ENCODE measurements at places on chromosomes 13 and 19.
A peak's percentile ranks its signal among the peaks of the same experiment; 100 is the strongest.

DNA sequence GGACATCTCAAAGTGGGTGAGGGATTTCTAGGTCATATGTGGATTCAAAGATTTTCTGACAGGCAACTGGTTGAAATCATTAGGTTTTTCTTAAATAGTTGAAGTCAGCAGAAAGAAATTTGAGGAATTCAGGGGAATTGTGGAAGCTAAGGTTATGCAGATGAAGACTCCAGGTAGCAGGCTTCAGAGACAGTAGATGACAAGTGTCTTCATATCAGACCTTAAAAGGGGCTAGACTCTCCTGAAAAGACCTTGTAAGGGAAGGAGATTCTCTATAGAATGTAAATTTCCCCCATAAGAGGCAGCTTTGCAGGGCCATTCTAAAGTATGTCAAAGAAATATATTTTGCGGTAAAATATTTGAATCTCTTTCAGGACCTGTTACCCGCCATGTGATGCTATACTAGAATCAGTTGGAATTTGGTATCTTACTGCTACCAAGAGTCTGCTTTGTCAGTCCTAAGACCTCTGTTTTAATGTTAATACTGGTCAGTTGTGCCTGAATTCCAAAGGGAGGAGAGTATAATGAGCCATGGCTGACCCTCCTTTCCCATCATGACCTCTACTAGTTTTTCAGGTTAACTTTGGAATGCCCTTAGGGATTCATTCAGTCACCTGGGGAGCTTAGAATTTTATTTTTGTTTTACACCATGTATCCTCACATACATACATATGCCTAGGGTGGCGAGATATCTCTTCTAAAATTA lies 1115.5 kb upstream of the SLC10A2 start:
- DNase-seq: no peak

GRCh38 chr19:39325778-39326665 lies 5.4 kb upstream of the LRFN1 start:
- no peak for DNase-seq

- no peak for DNase-seq
Observed at GRCh38 chr19:56976300-56976699, 135.8 kb upstream of the PEG3 start.

DNA sequence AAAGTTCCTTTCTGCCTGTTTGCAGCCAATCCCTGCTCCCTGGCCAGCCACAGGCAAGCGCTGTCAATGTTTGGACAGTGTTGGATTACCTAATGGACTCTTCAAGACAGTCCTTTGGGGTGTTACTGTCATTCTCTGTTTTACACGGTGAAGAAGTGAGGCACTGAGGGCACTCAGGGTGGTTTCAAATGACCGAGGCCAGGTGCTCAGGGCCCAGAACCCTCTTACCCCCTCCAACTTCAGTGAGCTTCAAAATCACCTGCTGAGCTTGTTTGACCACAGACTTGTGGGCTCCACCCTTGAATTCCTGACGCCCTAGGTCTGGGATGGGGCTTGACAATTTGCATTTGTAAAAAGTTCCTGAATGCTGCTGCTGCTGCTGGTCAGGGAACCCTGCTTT lies 97.9 kb downstream of the GGACT start:
- DNase-seq: no peak

DNA sequence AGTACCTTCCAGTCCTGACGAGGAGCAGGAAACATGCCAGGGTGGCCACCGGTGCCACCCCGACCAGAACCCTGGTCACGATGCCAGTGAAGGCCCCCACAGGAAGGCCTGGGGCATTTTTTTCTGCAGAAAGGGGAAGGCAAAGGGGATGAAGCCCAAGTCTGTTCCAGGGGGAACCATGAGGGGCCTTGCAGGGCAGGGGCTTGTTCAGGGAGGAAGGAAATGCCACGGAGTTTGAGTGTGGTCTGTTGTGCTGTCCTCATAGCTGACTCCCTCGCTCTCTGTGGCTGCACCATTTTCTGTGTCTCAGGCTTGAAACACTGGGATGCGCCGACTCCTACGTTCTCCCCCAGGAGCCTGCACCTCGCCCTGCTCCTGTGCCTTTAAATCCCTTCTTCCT lies 27.5 kb upstream of the CEACAM1 start:
- DNase-seq: no peak

- no peak for DNase-seq
Observed at GRCh38 chr19:40376286-40376862, 13.6 kb downstream of the HIPK4 start.

DNA sequence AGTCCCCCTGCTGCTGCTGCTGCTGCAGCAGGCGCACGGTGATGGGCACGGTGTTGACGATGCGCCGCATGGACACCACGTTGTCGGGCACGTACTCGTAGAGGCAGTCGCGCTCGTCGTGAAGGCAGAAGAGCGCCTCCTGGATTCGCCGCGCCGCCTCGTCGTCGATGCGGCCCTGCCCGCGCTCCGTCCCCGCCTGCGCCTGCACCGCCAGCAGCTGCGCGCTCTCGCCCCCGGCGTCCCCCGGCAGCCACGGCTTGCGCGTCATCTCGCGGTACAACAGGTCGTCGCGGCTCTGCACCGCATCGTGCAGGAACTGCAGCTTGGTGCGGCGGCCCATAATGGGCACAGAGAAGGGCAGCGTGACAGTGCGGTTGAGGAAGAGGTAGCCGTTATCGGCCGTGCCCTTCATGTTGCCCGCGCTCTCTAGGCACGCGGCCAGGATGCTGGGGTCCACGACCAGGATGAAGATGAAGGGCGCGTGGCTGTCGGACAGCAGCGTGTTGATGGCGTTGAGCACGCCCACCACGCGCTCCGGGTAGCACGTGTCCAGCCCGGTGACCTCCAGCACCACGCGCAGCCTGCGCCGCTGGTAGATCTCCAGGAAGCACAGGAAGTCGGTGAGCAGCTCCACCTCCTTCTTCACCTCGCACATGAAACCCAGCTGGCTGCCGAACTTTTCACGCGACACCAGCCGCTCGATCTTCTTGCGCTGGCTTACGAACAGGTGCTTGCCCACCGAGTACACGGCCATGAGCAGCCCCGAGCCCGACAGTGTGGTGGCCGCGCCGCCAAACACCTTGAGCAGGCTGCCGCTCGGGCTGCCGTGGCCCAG lies 8.1 kb downstream of the NKPD1 start:
- peak; percentile 9 for DNase-seq

DNA sequence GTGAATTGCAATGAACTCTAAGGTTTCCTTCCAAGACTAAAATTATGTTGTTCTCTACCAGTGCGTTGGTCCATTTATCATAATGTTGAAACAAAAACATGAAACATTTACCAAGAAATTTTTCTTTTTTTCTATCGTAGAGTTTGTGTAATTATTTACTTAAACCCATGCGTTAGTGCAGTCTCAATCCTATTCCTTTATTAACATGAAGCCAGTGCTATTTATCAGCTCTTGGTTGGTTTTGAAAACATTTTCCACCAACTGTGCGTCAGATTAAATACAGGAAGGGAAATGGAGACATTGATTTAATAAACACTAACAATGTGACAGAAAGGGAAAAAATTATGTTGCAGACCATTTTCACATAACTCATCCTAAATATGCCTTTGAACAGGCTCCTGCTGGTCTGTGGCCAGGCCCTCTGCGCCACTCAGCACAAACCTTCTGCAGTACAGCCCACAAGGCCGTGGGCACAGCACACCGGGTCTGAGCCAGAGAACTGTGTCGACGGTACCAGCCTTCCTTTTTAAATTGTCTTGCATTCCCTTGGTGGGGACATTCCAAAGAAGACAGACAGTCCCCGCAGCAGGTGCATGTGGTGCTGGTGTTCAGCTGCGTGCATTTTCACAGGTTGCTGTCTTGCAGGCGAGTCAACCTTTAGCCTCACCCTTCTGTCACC lies 135.8 kb downstream of the SHISA2 start:
- DNase-seq: no peak

GRCh38 chr13:50979187-50979586 lies 69.6 kb downstream of the RNASEH2B start:
- no peak for DNase-seq

GRCh38 chr13:98838776-98839175 lies 86.3 kb upstream of the SLC15A1 start:
- no peak for DNase-seq

DNA sequence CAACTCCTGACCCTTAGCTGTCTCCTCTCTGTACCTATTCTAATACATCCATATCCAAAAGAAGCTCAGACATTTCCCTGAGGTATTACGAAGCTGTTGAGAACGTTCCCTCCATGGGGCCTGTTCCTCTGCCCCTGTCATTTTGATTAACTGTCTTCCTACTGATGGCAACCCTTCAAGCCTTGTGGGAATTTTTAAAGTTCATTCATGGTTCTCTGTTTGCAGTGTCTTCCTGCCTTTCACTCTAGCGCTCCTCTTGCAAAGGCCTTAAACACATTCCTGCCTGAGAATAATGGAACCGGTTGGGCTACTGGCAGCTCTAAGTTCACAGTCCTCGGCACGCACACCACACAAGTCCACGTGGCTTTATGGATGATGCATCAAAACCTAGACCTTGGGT lies 66.1 kb downstream of the LHFPL6 start:
- DNase-seq: no peak
